Activated naive CD4-positive, alpha-beta T cell treated with anti-CD3 and anti-CD28 coated beads, Interleukin-2, amount 50 U/mL, for 72 hours (primary cell): ENCODE measurements at places on chromosomes 4 and X. TPM values are rescaled to one million over a fixed set of nuclear protein-coding genes. Genes with fewer than 3 reads are reported as not detected.

DNA sequence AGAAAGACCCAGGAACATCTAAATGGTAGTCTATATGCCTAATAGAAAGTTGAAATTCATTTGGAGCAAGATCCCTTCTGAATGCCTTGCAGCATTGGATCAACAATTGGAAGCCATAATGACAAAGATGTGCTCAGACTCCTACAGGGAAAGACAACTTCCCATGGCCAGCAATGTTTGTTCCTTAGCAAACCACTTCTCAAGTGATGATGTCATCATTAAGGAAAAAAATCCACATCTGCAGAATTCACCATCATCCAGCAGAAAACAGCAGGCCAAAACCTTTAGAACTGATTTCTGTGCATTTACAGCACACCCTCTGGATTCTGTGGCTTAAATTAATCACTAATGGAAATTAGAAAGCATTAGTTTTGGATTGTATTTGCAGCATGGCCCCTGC is 82.4 kb upstream of the ZIC3 start:
- DNase-seq, result no peak

DNA sequence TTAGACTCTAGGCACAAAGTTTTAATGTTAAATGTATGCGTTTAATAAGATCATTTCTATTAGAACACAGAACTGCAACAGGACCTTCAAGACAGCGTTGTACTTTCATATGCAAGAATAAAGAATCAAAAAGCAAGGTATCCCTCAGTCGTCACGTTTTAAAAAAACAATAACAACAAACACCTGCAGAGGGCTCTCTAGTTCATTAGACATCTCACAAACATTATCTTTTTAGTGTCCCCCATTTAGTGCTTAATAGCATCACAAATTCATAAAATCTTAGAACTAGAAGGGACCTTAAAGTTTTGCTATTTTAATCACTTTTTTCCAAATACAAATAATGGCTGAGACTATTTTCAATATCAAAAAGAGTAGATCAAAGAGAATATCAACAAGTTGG is 236.6 kb downstream of the DCHS2 start:
- no peak for DNase-seq

DNA sequence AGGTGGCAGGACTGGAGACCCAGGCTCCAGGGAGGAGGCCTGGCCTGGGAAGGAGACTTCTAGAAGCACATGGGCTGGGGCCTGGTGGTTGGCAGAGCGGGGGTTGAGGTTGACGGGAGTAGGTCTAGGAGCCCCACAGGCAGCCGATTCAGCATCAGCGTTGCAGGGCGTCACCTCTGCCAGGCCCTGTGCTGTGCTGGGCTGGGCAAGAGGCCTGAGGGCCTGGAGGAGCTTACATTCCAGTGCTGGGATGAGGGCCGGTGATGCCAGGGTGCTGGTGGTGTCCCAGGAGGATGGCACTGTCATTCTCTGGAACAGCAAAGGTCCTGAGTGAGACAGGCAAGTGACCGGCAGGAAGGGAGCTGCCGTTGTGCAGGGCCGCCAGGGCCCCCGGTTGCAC is 76.6 kb downstream of the SORCS2 start:
- DNase-seq, result no peak

DNA sequence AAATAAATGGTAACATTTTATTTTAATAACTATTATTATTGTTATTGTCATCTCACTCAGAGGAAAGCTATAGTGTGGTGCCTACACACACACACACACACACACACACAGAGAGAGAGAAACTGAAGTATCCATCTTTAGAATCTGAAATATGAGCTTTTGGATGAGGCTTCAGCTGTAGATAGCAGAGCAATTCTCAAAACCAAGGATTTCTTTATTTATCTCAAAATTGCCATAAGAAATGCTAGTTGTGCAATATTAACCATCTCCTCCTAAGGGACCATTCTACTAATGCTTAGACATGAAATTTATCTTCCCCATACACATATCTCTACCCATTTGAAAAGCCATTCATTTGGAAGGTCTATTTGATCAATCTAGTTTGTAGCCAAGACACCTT is 50.1 kb upstream of the SGMS2 start:
- no peak for DNase-seq

- DNase-seq, result no peak
Observed at GRCh38 chrX:111822191-111822590, 53.8 kb upstream of the TRPC5OS start.

- no peak for DNase-seq
Observed at GRCh38 chrX:153769158-153769864, 5.3 kb downstream of the PLXNB3 start.

- DNase-seq, result no peak
Observed at GRCh38 chr4:15898902-15899301, 39.6 kb downstream of the FGFBP1 start.

DNA sequence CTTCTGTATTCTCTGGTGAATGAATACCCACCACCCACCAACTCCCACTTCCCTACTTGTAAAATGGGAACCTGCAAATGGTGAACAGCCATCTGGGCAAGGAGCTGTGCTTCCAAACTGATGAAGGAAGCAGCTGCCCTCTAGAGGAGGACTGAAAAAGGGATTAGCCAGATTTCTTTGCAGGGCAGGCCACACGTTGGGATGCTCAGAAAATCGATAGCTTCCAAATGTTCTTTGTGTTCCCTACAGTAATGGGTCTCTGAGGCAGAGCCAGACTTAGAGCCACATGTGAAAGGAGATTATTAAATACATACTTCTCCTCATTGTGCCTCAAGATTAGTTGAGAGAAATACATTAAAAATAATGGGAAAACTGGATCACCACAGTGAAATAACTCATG is 39.3 kb upstream of the LPAR4 start:
- DNase-seq, result no peak

GRCh38 chr4:105128208-105128607 is 18.5 kb upstream of the TET2 start:
- no peak for DNase-seq

DNA sequence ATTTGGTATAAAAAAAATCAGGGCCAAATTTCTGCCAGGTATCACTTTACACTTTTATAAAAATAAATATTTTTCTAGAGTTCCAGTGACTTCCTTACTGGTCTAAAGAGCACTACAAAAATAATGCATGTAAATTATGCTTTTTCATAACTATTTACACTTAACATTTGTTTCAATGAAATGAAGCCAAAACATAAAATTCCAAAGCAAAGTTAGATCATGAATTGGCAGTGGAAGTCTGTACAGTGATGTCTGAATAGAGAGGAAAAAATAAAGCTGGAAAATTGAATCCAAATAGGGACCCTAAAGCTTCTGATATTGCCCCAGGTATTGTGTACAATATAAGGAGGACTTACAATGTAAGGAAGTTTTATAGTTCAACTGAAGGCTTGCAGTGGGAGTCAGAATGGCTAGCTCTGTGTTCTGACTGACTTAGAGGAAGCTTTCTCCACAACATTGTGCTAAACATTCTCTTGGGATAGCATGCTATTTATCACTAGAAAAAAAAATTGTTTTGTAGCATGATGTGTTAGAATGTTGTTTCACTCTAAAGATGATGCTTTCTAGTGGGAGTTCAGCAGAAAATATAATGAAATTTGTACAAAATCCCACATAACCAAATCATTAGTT is 288.2 kb upstream of the UGT8 start:
- no peak for DNase-seq

DNA sequence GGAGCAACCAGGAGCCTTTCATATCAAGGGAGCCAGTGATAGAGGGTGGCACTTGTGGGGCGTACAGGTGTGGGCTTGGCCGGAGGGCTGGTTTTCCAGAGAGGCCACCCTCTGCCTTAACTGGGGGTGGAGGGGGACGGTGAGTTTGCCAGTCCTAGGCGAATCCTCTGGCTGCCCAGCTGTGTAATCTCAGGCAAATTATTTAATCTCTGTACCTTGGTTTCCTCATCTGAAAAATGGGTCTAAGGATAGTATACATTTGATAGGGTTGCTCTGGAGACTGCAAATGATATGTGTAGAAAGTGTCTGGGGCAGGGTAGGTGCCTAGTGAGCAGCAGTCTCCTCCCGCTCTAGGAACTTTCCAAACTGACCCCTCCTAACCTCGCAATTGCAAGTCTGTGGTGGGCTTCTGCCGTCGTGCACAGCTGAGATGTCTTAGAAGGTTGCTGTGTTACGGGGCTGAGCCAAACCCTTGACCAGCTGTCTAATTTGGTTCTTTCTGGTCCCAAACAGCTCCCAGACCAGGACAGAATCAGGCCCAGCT is 3.8 kb upstream of the CXCR3 start:
- DNase-seq, result no peak

DNA sequence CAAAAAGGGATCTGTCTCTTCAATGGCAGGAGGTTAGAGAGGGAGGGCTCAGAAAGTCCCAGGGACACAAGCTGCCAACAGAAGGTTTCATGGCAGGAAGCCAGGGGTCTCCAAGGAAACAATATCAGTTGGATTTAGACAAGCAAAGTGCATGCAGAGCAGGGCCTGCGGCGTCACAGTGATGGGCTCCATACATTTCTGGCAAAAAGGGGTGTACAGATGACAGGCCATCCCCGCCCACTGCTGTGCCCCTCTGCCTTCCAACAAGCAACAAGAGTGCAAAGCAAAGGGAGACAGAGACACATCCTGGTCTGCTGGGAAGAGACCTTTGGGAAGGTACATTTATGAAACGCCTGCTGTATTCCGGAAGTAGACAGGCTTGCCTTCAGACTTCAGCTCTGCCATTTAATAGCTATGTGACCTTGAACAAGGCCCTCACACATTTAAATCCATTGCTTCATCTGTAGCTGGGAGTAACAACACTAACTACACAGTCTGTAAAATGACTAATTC is 121.2 kb downstream of the AFAP1 start:
- no peak for DNase-seq

DNA sequence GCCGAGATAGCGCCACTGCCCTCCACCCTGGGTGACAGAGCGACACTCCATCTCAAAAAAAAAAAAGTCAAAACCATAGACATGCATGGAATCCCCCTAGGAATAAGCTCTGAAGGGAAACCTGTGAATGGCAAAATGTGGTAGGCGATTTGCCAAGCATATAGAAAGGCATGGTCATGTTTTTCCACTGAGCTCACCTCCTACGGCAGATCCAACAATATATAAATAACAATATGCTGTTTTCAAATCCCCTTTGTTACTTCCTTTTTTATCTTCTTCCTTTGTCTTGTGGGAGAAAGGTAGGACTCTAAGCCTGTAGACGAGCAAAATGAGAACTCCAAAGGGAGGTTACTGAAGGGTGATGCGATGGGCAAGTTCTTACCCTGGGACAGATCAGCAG is 219.0 kb downstream of the PALLD start:
- no peak for DNase-seq

GRCh38 chrX:125826080-125826479 is 340.0 kb downstream of the DCAF12L2 start:
- no peak for DNase-seq

NPY2R gene
- not detected for total RNA-seq

STOX2 gene
- not detected for total RNA-seq

DNA sequence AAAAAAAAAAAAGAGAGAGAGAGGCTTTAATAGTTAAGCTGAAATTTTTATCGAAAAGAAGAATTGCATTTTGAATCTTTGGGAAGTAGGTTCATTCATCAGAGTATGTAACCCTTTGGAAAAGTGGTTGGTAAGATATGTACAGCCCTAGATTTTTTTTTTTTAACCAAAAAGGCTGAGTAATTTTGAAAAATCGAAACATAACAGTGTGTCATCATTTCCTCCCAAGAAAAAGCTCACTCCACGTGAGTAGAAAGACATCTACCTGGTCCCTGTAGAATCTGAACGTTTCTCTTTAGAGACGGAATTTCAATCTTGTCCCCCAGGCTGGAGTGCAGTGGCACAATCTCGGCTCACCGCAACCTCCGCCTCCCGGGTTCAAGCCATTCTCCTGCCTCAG is 16.2 kb downstream of the SHOX start:
- no peak for DNase-seq

FAT4 gene
- total RNA-seq, result not detected

- no peak for DNase-seq
Observed at GRCh38 chr4:53779025-53779424, 187.7 kb upstream of the LNX1 start.

GRCh38 chr4:98996765-98997068 is 1.2 kb downstream of the METAP1 start:
- no peak for DNase-seq

GABRB1 gene
- not detected for total RNA-seq

GRCh38 chrX:110578270-110578669 is 217.3 kb downstream of the CHRDL1 start:
- DNase-seq, result no peak

DNA sequence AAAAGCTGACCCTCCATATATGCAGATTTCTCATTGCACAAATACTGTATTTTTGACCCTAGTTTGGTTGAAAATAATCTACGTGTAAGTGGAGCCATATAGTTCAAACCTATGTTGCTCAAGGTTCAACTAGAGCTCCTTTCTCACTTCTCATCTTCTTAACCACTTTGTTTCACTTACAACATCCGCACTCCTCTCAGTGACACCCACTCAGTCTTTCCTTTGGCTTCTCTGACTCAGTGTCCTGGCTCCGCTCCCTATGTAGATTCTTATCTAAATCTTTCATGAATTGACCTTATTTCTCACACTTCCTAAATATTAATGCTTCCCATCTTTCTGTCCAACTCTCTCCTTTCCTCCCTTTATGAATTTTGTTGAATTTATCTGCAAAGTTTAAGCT is 32.9 kb upstream of the DKK2 start:
- DNase-seq, result no peak

- DNase-seq, result no peak
Observed at GRCh38 chrX:38066934-38067333, 60.6 kb downstream of the SYTL5 start.

DNA sequence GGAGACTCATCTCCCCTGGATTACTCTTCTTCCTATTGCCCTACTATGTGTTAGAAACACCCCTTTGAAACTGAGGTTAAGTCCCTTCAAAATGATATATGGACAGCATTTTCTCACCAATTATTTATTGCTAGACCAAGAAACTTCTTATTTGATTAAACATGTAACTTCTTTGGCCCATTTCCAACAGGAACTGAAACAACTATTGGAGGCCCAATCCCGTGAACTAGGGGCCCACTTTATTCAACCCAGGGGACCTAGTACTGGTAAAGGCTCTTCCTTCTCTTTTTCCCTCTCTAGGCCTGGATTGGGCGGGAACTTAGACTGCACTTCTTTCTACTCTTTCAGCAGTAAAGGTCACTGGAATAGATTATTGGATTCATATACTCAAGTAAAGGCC is 16.7 kb upstream of the COL25A1 start:
- DNase-seq, result no peak
